ENCODE measurements at places on chromosomes 2 and 18. TPM values are rescaled to one million over a fixed set of nuclear protein-coding genes. Genes with fewer than 3 reads are reported as not detected.
A peak's percentile ranks its signal among the peaks of the same experiment; 100 is the strongest.

Gene DNAJC5G
- total RNA-seq: not detected

DNA sequence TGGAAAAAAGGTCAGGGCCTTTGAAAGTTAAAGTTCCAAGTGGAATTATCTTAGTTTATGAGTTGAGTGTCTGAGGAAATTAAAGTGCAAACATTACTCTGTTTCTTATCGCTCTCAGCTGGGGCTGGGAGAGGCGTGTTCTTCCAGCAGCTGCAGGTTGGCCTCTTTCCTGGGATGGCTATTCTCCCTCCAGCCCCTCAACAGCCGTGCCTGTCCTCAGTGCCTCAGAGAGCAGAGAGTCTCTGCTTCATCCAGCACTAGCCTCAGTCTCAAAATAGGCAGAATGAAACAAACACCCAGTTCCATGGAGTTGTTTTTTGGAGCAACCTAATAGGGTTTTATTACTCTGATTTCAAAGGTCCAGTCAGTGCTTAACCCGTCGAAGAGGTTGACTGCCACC, 298.1 kb downstream of the GALR1 start:
- H3K27ac ChIP-seq: no peak overlapping the region
- no peak overlapping the region for H3K4me3 ChIP-seq
- no peak for DNase-seq
- H3K36me3 ChIP-seq: no peaks in the 10 kb centered on the region
- no peaks in the 10 kb centered on the region for H3K4me1 ChIP-seq

DNA sequence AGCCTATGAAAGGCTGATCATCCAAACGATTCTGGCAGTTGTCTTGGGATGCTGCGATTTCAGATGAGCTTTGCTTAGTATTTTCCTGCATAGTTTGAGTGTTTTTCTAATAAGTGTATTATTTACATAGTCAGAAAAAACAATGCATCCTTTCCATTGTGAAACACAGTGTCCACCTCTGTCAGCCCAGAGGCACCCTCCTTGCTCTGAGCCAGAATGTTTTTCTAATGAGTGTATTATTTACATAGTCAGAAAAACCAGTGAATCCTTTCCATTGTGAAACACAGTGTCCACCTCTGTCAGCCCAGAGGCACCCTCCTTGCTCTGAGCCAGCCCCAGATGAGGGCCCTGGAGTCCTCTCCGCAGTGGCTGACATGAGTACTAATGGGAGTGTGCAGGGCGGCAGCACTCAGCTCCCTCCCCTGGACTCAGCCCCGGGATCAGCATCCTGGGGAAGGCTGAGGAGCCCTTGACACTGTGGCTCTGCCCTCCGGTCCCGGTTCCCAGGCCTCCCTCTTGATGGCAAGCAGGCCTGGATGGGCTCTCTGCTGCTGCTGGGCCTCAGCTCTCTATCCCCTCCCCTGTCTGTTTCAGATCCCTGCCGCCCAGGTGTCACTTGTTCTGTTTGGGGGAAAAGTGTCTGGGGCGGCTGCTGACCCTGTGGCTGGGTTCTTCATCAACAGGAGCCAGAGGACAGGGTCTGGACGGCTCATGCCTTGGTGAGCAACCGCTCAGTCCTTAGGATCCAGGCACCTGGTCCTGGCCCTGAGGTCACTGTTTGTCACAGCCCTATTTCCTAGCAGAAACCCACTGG, 5.9 kb downstream of the MFSD2B start:
- no peaks in the 10 kb centered on the region for H3K27me3 ChIP-seq
- DNase-seq: no peak

- DNase-seq: no peak
- no peak overlapping the region for H3K4me3 ChIP-seq
- peaks cover 1% of the 10 kb centered on the region for H3K36me3 ChIP-seq
- no peak overlapping the region for H3K27ac ChIP-seq
Measured at GRCh38 chr18:8217051-8217564, 392.1 kb upstream of the RAB12 start.

DNA sequence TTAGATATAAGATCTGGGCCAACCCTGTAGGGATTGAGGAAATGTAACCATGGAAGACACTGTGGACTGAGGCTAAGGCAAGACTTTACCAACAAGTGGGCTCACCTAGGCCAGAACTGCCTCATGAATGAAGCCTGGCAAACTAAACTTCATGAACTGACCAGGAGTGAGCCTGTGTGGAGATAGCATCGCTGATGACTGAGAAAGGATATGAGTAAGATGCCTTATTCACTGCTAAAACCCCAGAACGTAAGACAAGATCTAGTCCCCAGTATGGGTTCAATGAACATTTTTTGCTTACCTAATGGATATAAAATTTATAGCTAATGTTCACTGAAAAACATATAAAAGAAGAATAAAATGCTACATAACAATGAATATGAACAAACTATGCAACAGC, 399.8 kb downstream of the SATB2 start:
- DNase-seq: no peak
- H3K27ac ChIP-seq: no peak overlapping the region
- H3K4me1 ChIP-seq: no peaks in the 10 kb centered on the region
- H3K27me3 ChIP-seq: no peaks in the 10 kb centered on the region
- no peak overlapping the region for H3K4me3 ChIP-seq

- no peaks in the 10 kb centered on the region for H3K36me3 ChIP-seq
- no peaks in the 10 kb centered on the region for H3K27me3 ChIP-seq
- no peak for DNase-seq
- peak overlapping the region; percentile 98 for H3K27ac ChIP-seq
- peaks cover 20% of the 10 kb centered on the region for H3K4me1 ChIP-seq
- H3K4me3 ChIP-seq: peak overlapping the region; percentile 49
Measured at GRCh38 chr2:9556121-9556743, 602 bp upstream of the ADAM17 start.

Gene SULT1C2
- 4.8 TPM for total RNA-seq

Gene ANKRD44
- 32.4 TPM for total RNA-seq

Measured in lung (tissue), 17 donors.